ENCODE measurements at places on chromosomes 13 and 19.

DNA sequence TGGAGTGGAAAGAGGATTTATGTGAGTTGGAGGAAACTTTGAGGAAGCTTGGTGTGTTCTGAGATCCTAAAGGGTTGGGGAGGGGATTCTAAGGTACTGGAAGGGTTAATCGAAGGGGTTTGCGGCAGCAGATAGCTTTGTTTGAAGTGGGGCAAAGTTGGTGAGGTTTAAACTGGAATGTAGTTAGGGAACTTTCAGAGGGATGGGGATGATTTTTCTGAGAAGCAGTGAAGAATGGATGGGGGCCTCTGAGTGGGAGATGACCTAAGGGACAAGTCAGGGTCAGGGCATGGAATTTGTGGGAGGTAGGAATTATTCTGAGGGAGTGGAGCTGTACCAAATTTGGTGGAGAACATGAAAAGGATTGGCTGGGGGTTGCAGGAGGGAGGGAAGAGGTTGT is 3.9 kb downstream of the SAE1 start:
- DNase-seq = no peak

DNA sequence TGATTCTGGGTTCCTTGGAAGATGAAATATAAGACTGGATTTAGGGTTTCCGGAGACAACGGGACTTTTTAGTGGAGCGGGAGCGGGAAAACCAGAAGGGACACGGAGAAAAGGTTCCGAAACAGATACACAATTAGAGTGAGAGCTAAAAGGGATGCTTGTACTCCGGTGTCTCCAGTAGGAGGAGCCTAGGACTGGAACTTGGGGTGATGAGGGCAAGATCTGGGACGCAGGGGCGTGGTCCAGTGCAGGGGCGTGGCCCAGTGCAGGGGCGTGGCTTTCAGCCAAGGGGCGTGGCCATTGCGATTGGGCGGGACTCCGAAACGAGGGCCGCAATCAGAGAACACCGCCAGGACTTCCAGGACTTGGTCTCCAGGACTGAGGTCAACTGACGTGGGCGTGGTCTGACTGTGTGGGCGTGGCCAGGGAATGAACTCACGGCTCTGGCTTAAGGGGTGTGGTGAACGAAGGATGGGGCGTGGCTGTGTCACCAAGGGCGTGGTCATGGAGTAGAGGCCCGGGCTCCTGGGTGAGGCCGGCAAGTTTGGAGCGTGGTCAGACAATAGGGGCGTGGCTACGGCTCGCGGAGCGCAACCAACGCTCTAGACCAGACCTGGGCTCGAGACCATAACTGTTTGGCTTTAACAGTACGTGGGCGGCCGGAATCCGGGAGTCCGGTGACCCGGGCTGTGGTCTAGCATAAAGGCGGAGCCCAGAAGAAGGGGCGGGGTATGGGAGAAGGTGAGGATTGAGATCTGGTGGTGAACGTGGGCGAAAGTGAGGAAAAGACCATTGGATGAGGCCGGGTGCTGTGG is at the start of gene DKKL1:
DKKL1 (plus strand) TSS at position 610 of the 815 bp plus-strand sequence; CDS start at position 732, 122 bp downstream.
- peak; percentile 47 for DNase-seq

GRCh38 chr13:80361298-80361697 is 20.4 kb upstream of the SPRY2 start:
- no peak for DNase-seq

DNA sequence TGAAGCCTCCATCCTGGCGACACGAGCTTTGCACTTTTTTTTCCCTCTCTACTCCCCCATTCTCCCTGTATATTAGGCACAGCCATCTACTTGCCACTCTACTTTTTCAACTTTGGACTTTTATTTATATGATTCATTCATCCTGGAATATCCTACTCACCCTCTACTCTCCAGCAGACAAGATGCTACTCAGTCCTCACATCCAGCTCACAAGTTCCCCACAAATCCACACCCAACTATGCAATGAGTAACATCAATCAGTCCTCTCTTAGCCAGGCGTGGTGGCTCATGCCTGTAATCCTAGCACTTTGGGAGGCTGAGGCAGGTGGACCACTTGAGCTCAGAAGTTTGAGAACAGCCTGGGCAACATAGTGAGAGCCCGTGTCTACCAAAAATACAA is 23.9 kb upstream of the URAD start:
- DNase-seq = no peak

GRCh38 chr13:63396746-63397145 is 1981.1 kb upstream of the PCDH20 start:
- DNase-seq = no peak

GRCh38 chr13:110620596-110620995 is 5.3 kb downstream of the NAXD start:
- no peak for DNase-seq

DNA sequence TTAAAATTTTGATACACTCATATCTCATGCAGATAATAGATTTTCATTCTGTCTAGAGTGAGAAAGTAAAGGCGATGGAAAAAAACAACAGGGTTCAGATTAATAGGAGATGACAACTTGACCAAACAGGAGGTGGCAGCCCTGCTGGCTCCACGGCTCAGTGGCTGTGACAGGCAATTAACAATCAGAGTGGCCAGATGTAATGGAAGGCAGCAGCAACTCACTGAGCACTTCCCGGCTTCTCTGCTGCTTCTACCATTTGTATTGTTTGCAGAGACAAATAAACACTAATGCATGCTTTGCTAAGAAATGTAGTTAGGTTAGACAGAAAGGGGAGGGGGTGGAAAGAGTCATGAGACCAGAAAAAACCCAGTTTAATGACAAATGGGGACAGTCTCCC is 473.0 kb upstream of the SLC10A2 start:
- DNase-seq = no peak

- no peak for DNase-seq
Observed at GRCh38 chr19:53662209-53662608, 30.4 kb downstream of the DPRX start.

GRCh38 chr19:4304538-4305256 is at the start of gene FSD1:
Gene FSD1 (plus strand): TSS chr19:4304598. CDS start chr19:4304747, 149 bp downstream.
- DNase-seq = peak; percentile 21

DNA sequence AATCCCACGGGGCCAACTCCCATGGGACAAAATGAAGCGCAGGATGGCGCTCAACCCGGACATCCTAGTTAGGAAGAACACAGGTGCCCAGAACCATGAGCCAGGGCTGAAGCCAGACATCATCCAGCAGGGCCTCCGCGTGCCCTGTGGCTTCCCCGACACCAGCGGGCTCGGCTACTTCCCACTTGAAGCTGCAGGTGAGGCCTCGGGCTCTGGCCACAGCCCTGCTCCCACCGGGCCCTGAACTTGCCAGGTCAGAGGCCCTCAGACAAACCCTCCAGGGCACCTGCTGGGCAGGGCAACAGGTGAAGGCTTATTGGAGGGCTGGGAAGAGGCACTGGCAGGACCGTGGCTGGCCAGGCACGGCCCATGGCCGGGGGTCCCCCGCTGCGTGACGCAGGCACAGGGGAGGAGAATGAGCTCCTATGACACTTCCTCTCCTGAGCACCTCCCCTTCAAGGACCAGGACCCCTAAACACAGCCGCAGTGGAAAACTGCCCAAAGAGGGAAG is 117.7 kb downstream of the STK24 start:
- DNase-seq = no peak

DNA sequence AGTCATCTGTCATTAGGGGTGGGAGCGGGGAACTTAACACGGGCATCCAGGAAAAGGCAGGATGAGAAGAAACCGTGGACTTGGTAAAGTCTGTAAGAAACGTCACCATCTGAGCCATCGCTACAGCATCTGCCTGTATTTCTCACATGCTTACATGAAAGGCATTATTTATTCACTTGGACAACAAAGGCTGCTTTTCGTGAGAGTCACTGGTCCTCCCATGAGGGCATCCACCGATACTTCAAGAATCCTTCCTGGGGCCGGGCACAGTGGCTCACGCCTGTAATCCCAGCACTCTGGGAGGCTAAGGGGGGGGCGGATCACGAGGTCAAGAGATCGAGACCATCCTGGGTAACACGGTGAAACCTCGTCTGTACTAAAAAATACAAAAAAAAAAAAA is 16.1 kb downstream of the ZNF446 start:
- DNase-seq = no peak

- no peak for DNase-seq
Observed at GRCh38 chr13:54177466-54177865, 1148.9 kb downstream of the OLFM4 start.

- peak; percentile 21 for DNase-seq
Observed at GRCh38 chr19:3606690-3607289, at the start of gene TBXA2R. Gene TBXA2R (minus strand): TSS chr19:3606875. CDS start chr19:3600634, 6,241 bp downstream.

DNA sequence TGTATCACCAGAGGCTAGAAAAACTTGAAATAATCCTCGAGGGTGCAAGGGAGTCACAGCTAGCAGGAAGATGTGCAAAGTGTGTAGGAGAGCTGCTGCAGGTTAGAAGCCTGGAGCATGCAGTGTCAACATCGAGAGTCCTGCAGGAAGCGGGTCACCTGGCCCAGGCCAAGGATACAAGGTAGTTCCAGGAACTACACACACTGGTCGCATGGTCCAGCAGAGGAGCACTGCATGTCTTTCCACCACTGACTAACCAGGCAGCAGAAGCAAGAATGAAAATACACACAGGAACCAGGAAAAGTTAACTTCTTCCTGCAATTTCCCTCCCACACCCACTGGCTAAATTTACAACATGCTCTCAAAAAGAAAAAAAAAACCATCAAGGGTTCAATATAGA is 36.0 kb upstream of the MIR17HG start:
- no peak for DNase-seq

- DNase-seq = peak; percentile 45
Observed at GRCh38 chr13:46172531-46172991, 9.4 kb downstream of the LCP1 start.

DNA sequence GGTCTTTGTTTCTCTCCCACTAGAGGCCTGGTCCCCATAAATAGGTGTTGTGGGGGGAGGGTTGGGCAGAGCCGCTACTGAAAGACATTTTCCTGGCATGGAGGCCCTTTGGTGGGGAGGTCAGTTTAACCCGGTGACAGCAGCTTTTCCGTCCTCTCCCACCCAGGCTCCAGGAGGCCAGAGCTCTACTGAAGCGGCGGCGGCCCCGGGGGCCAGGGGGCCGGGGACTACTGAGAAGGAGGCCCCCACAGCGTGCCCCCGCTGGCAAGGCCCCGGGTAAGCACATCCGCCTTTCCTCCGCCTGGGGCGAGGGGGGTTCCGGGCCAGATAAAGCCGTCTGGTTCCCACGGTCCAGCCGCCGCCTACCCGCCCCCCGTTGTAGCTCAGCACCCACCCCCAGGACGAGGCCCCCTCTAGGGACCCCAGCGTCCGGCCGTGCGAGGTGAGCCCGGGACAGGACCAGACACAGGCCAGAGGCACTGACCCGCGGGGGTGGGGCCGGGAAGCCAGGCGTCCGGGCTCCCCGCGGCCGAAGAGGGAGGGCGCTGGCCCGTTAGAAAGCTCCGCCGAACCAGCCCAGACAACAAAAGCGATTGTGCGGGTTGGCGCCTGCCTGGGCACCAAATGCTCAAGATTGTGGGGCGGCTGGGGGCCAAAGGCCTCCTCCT is 1.1 kb upstream of the LTBP4 start:
- DNase-seq = peak; percentile 14

GRCh38 chr19:1811942-1812425 is at the start of gene ATP8B3:
Gene ATP8B3 (minus strand): TSS chr19:1812276. CDS start chr19:1811736, 540 bp downstream.
- peak; percentile 74 for DNase-seq

DNA sequence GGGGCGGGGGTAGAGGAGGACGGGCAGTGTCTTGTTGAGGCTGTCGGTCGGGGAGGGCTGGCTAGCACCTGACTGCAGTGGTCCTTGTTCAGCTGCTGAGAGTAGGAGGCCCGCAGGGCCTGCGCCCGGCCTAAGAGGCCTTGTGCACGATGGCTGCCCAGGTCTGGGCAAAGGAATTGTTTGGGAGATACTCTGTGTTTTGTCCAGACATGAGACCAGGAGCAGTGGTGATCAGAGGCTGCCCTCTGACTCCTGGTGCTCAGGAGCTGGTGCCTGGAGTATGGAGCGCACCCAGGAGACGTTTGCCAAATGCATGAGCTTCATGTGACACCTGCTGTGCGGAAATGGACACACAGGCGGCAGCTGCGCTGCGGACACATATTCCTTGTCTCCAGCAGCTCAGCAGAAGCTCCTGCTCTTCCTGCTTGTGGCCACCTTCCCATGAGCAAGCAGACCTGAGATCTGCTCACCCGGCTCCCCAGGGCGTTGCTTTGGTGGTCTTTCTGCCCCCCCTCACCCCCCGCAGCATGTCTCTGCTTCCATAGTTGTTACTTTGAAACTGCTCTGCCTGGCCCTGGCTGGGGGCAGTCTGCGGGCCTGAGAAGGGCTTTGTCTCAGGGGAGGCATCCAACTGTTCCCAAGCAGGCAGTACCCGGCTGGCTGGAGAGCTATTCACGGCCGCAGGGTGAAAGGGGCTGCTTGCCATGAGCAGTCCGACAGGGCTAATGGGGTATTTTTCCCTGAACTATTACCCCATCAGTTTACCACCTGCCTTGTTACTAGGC is 163.9 kb downstream of the TEX29 start:
- DNase-seq = no peak

GRCh38 chr13:80341756-80342370 is 937 bp upstream of the SPRY2 start:
- no peak for DNase-seq

DNA sequence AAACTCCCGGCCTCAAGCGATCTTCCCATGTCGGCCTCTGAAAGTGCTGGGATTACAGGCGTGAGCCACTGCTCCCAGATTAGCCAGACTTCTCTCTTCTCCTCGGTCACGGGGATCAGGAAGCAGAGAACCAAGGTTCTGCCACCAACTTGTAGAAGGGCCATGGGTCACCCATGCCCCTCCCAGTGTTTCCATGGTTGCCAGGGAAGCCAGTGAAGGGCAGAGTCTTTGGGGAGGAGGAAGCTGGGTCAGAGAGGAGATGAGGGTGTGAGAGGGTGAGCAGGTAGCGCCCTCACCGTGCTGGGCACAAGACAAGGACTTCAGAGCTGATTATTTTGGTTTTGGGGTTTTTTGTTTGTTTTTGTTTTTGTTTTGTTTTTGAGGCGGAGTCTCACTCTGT is 77.1 kb downstream of the GNG7 start:
- no peak for DNase-seq

- DNase-seq = no peak
Observed at GRCh38 chr13:114234266-114234644, 442 bp upstream of the CDC16 start.

- DNase-seq = no peak
Observed at GRCh38 chr19:10517361-10517759, at the start of gene S1PR5. Gene S1PR5 (minus strand): TSS chr19:10517447. CDS start chr19:10515011, 2,436 bp downstream.

DNA sequence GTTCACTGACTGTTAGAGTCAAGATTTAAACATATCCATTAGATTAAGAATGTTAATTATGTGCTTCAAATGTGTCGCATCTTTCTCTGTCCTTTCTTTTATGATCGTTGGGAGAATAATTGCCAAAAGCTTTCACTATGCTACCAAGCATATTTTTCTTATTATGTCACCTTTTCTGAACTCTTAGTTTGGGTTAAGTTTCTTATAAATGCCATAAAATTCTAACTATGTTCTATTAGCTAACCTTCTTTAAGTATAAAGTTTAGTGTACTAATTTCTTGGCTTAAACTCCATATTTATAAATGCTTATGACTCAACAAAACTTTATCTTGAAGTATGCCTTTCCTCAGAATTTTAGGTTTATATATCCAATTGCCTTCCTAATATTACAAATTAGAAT is 1759.4 kb downstream of the PCDH9 start:
- DNase-seq = no peak

Measured in T-helper 9 cell (primary cell).